Endothelial cell (in vitro differentiated cells): ENCODE measurements at places on chromosomes 5 and 9.

- DNase-seq = no peak
Measured at GRCh38 chr5:151347369-151347768, at the start of gene SLC36A2. Gene SLC36A2, minus strand, starts transcription at chr5:151347559. Its CDS starts 99 bp downstream, at chr5:151347460.

GRCh38 chr5:156354571-156354970, 27.6 kb downstream of the SGCD start:
- DNase-seq = no peak

GRCh38 chr5:2140501-2141175, 257.9 kb upstream of the IRX4 start:
- no peak for DNase-seq

DNA sequence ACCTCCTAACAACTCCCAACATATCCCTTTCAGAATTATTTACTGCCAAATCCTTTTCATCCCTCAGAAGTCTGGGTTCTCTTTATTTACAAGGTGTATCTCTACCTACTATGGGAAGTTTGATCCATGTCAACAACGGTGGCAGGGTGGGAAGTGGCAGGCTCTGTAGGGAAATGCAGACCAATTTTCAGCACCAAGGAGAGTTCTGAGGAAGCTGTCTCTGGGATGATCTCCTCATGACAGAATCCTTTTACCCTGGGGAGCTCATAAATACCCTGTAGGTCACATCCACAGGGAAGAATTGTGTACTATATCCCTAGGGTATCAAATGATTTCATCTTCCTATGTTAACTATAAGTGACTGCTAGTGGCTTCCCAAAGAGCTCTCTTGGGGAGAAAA, 107.8 kb upstream of the NEK6 start:
- DNase-seq = no peak

GRCh38 chr5:129899454-129899853, 4.8 kb upstream of the CHSY3 start:
- DNase-seq = no peak
